ENCODE measurements at places on chromosomes 2 and 18.

- DNase-seq = no peak
These were observed 82.7 kb upstream of the SLC66A3 start for GRCh38 chr2:11072550-11072949.

GRCh38 chr2:232419245-232420072 lies 12.8 kb downstream of the ALPG start:
- DNase-seq = peak; percentile 26

GRCh38 chr2:126614524-126615227 lies 41.3 kb upstream of the GYPC start:
- DNase-seq = no peak

DNA sequence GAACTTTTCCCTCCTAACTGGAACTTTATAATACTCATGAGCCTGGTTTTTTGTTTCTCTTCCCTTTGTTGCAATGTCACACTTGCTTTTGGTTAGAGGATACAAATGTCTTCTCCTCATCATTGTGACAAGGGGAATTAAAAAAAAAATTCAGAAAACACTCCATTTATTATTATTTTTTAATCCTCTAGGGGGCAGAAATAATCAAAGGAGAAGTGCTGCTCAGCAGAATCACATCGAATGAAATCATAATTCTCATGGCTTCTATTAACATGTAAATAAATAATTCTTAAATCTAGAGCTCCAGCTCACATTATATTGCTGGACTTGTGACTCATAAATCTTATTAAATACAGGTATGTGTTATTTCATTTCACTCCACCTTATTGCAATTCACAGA lies 273.8 kb downstream of the TRIB2 start:
- no peak for DNase-seq

DNA sequence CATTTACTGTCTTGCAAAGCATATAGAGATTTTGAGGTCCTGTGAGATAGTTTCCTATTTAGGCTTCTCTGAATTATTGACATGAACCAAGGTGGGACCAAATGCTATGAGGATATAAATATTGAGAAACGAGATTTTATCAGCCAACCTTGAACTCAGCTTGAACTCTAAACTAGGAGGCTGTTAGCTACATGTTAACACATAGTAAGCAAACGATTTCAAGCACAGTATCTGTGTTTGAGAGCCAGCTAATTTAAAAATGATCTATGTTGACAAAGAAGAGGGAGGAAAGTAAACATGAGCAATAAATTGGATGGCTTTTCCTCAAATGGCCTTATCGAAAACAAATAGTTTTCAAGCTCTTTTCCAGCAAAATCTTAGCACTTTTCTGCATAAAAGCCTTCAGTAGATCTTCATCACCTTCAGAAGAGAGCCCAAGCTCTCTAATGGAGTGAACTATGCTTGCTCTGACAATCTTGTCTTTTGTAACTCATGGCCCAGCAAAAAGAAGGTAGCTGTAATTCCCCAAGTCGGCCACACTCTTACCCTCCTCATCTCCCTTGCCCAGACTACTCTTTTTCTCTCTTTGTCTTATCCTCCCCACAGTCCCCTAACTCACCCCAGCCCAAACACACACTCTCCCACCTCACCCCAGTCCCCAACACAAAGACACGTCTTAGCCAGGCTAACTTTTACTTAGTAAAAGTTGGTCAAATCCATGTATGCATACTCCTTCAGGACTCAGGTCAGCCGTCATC lies 14.7 kb downstream of the CD28 start:
- no peak for DNase-seq

GRCh38 chr2:189951791-189952535 lies 110.6 kb downstream of the MSTN start:
- no peak for DNase-seq

DNA sequence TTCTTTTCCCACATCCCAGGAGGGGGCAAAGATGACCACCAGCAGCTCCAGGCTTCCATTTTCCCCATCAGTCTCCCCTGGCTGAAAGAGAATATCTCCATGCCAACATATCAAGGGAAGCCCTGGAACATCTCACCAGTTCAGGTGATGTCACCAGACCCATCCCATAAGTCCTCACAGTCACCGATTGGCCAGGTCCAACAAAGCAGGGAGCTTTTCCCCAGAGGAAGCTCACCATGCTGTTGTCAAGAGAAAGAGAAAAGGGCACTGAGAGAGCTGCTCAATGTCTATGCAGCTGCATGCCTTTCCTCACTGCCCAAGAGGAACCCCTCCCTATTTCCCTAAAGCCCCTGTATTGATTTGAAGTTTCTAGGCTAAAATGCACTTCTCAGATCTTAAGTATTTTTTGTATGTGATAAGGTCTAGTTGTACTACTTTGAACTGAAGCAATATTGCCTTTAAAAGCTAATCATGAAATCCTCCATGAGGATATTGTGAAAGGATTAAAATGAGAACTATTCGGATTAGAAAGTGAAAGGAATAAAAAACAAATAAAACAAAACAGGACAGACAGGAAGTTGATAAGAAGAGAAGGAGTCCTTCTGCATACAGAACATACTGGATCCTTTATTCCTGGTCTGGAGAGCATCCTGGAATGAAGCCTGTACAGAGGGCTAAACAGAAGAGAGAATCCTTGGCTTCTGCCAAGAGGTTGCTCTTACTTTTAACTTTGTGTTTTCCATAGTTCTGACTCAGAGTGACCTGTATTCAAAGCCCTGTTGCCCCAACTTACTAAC lies 45.2 kb upstream of the CTIF start:
- no peak for DNase-seq

DNA sequence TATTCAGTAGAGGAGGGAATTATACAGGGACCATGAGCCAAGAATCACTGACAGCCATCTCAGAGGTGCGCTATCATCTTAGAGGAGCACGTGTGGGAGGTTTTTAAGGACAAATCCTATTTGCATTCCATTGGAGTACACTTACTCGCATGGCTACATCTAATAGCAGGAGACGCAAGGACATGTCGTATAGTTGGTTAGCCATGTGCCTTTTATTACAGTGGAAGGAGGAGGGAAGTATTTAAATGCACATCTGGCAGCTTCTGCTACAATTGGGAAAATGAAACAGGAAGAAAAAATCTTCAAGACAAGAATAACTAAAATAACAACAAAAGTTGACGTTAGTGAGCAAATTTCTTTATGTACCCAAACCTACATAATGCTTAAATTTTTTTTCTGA lies 86.5 kb upstream of the UGP2 start:
- no peak for DNase-seq

- DNase-seq = no peak
These were observed 30.8 kb upstream of the ODC1 start for GRCh38 chr2:10478916-10479315.

- no peak for DNase-seq
These were observed 80.3 kb downstream of the SLC4A3 start for GRCh38 chr2:219707496-219708285.

- no peak for DNase-seq
These were observed 2.3 kb downstream of the SCN1A start for GRCh38 chr2:166125557-166125956.

DNA sequence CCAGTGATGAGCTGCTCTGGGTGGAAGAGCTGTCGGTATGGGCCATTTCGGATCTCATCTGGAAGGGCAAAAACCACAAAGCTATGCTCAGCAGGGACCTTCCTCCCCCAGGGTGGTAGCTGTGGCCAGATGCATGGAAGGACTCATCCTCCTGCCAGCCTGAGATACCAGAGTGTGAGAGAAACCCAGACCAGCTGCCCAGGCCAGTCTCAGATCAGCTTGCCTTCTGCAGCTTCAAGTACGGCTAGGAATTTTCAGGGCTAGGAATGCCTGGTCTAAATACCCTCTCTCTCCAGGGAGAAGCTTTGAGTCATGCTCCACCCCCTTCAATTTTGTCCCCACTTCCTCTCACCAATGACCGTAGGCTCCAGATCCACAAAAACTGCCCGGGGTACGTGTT lies 1.4 kb upstream of the TUBA4B start:
- DNase-seq = no peak

DNA sequence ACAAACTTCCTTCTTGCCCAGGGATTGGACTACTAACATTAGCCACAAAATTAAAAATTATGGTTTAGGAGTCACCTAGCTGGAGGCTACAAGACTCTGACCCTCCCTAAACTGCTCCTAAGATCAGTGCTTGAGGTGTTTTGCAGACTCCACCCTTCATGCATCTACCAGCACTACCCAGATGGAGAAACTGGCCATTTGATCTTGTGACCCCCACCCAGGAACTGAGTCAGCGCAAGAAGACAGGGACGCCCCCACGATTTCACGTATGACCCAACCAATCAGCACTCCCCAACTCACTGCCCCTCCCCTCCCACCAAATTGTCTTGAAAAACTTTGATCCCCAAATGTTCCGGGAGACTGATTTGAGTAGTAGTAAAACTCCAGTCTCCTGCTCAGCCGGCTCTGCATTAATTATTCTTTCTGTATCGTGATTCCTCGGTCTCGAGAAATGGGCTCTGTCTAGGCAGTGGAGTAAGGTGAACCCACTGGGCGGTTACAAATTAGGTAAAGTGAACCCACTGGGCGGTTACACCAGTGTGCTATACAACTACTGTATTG lies 40.1 kb upstream of the CCDC88A start:
- no peak for DNase-seq

GRCh38 chr2:226524381-226524843 lies 275.2 kb downstream of the IRS1 start:
- DNase-seq = no peak

- DNase-seq = peak; percentile 69
These were observed at the start of gene GALNT14 for GRCh38 chr2:31138037-31138962. TSS of gene GALNT14 (minus strand) at chr2:31138440. CDS start at chr2:31138086, 354 bp downstream.

DNA sequence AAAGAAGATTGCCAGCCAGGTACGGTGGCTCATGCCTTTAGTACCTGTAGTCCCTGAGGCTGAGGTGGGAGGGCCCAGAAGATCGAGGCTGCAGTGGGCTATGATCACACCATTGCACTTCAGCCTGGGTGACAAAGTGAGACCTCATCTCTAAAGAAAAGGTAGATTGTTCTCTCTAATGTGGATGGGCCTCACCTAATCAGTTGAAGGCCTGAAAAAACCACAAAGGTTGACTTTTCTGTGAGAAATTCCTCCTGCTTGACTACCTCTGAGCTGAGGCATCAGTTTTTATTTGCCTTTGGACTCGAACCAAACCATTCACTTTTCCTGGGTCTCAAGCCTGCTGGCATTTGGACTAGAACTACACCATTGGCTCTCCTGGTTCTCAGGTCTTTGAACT lies 142.1 kb upstream of the CYP26B1 start:
- no peak for DNase-seq

DNA sequence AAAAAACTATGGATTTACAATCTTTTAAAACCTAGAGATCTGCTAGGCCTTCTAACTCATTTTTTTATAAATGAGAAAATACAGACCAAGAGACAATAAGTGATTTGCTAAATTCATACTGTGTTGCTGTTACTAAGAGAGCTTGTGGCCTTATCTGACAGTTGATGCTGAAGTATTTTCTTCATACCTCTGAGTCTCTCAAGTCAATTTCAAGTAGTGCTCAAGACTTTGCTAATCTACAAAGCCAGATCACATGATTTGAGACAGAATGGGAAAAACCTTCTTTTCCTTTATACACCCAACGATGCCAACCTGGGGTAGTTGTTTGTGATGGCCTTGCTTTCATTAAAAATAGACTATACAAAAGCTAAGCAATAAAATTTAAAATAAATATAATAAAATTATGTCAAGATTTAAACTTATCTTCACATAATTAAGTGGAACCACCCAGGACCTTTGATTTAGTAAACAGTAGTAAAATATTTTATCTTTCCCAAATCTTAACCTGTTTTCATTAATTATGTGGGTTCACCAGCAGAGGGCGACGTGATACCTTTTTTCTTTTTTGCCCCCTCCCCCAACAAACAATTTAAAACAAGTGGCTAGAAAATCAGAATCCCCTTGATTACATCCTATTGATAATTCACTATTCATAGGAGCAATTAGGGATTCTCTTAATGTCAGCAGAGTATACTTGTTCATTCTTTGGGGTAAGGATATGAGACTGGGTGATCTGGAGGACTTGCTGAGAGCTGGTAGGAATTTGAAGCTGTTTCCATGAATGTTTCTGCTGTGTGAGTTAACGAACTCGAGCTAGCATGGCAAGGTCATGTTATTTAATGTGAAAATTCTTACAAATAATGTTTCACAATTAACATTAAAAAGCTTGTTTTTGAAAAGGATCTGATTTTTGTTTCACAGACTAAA lies 49.6 kb upstream of the SLC5A7 start:
- peak; percentile 18 for DNase-seq

DNA sequence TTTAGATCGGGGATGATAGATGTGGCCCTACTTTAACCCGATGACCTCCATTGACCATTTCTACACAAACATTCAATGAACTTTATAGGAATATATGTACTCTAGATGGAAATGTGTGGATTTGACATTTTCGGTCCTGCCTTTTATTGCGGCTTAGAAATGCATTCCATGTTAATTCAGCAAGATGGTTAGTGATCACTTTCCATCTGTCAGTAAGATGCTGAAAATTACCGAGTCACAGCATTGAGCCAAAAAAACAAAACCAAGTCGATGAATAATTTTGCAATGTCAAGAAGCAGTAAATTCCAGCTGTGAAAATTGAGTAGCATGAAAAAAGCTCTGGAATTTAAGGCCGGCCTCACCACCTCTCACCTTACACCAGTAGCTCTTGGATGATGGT lies 1642.6 kb upstream of the NXPH2 start:
- DNase-seq = no peak

- DNase-seq = no peak
These were observed 363.6 kb downstream of the LPIN1 start for GRCh38 chr2:12110074-12110473.

DNA sequence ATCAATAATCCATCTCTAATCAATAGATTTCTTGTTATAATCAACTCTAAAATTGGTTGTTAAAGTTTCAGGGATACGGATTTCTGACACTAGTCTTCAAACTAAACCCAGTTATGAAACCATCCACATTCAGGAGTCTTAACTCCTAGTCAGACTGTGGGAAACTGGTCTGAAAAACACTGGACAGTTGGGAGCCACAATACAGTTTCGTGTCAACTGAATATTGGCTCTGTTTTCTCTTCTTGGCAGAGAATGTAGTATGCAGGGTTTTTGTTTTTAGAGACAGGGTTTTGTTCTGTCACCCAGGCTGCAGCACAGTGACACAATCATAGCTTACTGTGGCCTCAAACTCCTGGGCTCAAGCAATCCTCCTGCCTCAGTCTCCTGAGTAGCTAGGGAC lies 123.1 kb downstream of the RTTN start:
- no peak for DNase-seq

GRCh38 chr2:156155319-156155718 lies 177.2 kb downstream of the NR4A2 start:
- no peak for DNase-seq

DNA sequence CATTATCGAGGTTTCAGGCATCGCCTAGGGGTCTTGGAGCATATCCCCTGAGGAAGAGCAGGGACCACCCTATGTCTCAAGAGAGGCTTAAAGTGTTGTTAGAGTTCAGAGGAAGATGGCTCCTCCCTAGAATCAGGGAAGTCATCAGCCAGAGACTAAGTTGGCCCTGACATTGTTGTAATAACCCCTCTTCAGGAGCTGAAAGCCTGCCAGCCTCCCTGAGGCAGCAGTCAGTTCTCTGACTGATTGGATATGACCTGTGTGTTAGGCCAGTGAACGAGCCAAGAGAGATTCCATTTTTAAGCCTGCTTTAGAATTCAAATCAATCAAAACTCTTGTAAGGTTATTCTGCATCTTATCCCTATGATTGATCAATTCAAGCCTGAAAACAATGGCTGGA lies 34.9 kb downstream of the ARHGAP28 start:
- DNase-seq = no peak
